ENCODE measurements at places on chromosomes 1 and 21. TPM values are rescaled to one million over a fixed set of nuclear protein-coding genes. Genes with fewer than 3 reads are reported as not detected.

Gene UMODL1
- polyA plus RNA-seq = 0.09 TPM

Gene MFAP2
- polyA plus RNA-seq = 305 TPM

GRCh38 chr21:27033471-27033870, 66.6 kb upstream of the ADAMTS5 start:
- DNase-seq = no peak

DNA sequence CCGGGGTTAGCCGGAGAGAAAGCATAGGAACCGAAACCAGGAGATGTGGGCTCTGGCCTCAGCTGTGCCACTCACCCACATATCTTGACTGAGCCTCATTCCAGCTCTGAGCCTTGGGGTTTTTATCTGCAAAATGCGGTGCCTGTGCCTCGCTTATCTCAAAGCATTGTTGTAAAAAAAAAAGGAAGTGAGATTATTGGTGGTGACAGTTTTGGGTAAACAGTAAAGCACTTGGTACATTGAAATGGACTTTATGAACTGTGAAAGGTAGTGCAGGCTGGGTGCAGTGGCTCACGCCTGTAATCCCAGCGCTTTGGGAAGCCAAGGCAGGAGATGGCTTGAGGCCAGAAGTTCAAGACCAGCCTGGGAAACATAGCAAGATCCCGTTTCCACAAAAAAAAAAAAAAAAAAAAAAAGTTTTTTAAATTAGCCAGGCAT, 3.8 kb downstream of the PTAFR start:
- no peak for DNase-seq

DNA sequence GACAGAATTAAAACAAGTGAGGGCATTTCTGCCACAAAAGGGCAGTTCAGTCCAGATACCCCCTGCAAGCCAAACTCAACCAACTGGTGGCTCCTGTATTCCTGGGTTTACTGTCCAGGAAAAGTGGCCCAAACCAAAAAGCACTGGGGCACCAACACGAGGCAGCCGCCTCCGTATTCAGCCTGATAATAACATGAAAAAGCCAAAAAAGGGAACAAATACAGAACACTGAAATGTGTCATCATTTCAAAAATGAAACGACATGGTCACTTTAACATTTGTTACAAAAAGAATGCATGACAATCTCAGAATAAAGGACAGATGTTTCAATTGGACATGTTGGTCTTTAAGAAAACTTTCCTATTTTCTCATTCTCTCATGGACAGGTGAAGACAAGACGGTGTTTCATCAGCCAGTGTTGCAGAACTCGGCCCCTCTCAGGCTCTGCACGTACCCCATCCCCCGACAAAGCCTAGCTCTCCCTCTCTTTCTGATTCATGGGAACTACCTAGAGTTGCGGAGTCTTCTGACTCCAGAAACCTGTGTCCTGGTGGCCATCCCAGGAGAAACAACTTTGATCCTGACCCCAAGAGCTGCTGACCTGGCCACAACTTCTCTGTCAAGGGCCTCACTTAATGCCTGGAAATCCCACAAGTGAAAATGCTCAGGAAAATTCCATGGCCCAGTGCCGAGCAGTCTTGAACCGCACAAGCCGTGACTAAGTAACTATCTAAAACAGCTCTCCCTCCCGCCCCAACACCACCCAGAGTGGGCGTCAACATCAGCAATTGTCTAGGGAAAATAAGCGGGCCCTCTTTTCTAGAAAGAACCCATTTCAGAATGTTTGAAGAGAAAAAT, 27.1 kb downstream of the ZBTB17 start:
- no peak for DNase-seq

DNA sequence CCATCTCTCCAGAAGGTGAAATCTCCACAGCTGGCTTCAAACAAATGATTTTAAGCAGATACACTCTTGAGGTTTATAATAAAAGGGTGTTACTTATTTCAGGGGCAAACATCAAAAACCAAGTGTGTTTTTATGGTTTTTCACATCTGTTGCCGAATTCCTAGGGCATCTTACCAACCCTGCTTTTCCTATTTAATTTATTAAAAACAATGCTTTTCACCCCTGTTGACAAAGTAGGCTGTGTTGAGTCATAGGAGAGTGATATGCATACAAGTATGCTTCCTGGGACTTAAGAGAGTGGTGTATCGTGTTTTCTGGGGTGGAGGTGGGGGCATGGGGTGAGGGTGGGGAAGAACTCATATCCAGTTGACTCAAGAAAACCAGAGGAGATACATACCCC, 29.3 kb upstream of the IL20 start:
- no peak for DNase-seq

- DNase-seq = no peak
Observed at GRCh38 chr1:173275496-173275895, 68.4 kb upstream of the TNFSF4 start.

Measured in left renal cortex interstitium (tissue), 4 donors.